ENCODE measurements at places on chromosomes 5 and 9.

GRCh38 chr5:109959652-109960051, 269.9 kb downstream of the MAN2A1 start:
- no peak for DNase-seq

- DNase-seq, result no peak
Measured at GRCh38 chr5:137933491-137933911, 44.2 kb downstream of the PKD2L2 start.

GRCh38 chr9:109910671-109911518, 130.9 kb downstream of the PALM2AKAP2 start:
- DNase-seq, result no peak

GRCh38 chr5:159324986-159325385, 5.3 kb downstream of the IL12B start:
- no peak for DNase-seq

- DNase-seq, result no peak
Measured at GRCh38 chr5:80204808-80205614, 50.8 kb downstream of the SERINC5 start.

DNA sequence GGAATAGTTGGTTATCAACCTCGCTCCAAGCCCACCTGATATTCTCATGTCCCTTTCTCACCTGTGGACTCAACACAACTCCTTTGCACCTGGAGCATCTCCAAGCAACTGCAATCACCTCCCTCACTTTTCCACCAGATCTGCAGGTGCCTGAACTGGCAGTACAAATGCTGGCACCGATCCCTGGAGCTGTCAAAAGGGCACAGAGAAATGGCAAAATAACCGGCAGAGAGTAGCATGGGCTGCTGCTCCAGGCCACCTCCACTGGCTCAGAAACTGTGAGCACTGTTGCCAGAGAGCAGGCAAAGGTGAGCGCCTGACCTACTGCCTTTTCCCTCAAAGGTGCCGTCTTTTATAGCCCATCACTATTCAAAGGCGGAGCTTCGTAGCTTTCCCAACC, 14.7 kb downstream of the EQTN start:
- no peak for DNase-seq

DNA sequence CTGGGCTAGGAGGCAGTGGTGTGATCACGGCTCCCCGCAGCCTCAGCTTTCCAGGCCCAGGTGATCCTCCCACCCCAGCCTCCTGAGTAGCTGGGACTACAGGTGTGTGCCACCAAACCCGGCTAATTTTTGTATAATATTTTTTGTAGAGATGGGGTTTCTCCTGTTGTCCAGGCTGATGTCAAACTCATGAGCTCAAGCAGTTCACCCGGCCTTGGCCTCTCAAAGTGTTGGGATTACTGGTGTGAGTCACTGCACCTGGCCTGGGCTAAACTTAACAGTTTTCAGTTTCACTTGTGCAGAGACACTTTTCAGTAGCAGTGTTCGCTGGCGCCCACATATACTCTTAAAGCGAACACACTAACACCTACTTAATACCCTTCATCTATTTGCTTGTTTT, 205.6 kb upstream of the ZNF608 start:
- DNase-seq, result no peak

DNA sequence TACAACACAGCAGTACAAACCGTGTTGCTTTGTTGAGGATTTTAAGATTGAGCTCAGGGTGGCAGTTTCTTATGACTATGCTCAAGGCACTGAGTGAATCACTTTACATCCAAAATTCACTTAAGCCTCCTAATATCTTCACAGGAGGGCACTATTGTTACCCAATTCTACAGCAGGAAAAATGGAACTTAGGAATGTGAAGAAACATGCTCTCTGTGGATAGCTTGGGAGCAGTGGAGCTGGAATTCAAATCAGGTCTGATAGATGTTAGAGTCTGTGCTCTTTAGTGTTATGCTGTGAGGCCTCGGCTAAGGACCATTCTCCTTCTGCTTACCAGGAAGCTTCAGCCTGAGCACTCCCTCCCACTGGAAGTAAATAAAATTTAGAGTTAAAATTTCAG, 18.7 kb upstream of the HMHB1 start:
- no peak for DNase-seq

DNA sequence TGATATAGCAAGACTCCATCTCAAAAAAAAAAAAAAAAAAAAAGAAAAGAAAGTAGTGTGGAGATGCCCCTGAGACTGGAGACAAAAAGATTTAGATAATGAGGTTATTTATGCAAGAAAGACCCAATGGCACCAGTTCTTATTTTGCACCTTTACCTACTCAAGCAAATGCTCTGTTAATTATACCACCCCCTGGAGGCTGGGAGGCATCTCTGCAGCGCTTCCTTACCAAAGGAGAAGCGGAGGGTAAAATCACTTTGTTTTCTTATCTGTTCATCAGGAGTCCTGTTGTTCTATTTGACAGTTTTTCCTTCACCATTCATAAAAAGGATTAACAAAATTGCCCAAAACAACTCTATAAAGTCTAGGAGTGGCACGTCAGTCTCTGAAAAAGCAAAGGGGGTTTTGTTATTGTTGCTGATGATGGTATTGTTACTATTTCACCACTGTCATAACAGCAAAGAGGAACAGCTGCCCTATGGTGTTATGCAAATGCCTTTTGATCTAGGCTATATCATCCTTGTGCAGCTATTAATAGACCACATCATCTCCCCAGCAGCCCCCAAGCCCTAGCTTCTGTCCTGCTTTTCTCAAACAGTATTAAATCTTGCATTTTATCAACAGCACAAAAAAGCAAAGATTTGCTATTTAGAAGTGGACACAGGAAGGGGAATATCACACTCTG, 174.0 kb downstream of the PALM2AKAP2 start:
- DNase-seq, result no peak

- no peak for DNase-seq
Measured at GRCh38 chr5:2000591-2000990, 117.9 kb upstream of the IRX4 start.

DNA sequence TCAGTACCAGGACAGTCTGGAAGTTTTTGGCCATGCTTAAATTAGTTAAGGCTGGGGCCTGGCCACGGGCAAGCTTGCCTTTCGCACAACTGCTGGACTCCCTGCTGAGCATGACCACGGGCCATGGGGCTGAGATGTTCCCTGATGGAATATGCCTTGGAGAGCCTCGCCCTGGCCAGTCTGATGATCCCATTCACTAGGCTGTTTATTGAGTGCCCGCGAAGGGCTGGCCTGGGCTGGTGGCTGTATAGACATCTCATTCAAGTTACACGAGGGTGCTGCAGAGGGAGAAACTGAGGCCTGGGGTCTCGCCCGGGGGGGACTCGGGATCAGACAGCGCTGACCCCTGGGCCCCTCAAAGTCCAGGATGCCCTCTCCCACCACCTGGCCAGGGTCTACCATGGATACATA, 7.8 kb upstream of the RXRA start:
- no peak for DNase-seq

DNA sequence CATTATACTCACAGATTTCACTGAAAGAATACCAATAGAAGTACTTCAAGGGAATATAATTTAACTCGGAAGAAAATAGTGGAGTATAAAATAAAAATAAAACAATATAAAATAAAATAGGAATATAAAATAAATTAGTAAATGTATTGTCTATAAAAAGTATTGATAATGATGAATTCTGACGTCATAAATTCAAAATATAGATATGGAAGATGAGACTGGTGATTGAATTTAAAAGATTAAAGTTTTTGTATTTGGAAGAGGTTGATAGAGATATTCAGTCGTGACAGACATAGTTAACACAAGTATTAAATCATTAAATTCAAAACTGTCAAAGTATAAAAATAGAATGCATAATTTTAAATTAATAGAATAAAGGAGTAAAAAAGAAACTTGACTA, 964.9 kb upstream of the C9orf72 start:
- no peak for DNase-seq

GRCh38 chr5:109743770-109744212, 54.1 kb downstream of the MAN2A1 start:
- DNase-seq, result no peak

DNA sequence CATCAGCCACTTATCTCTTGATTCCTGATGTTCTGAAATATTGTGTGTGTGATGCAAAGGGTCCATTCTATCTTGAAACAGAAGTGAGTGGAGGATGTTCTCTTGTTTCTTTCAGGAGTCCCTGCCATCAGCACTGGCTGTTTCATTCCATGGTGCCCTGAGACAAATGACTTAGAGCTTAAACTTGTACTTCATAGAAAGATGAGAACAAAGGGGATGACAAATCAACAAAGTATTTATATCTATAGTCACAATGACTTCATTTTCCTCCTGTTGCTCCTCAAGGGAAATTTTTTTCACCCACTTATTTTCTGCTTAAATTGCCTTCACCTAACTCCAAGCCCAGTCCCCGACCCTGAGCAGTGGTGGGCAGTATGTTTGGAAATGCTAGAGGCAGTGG, 171.6 kb downstream of the TARS1 start:
- no peak for DNase-seq

GRCh38 chr9:89442981-89443814, 54.7 kb downstream of the SEMA4D start:
- DNase-seq, result no peak

- no peak for DNase-seq
Measured at GRCh38 chr9:133968966-133969617, 23.0 kb downstream of the VAV2 start.

DNA sequence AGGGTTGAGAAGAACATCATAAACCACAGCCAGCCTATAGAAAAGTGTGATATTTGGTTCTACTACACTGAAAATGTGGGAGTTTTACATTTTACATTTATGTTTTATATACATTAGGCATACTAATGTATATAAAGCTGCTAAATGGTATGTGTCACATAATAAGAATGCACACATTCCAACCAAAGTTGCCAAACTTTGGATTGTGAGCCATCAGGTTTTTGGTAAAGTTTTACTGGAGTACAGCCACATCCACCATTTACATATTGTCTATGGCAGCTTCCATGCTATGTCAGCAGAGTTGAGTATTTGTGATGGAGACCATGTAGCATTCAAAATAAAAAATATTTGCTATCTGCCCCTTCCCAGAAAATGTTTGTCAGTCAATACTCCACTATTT, 23.1 kb upstream of the TARS1 start:
- DNase-seq, result no peak

- no peak for DNase-seq
Measured at GRCh38 chr5:99600952-99601351, 672.1 kb upstream of the CHD1 start.

DNA sequence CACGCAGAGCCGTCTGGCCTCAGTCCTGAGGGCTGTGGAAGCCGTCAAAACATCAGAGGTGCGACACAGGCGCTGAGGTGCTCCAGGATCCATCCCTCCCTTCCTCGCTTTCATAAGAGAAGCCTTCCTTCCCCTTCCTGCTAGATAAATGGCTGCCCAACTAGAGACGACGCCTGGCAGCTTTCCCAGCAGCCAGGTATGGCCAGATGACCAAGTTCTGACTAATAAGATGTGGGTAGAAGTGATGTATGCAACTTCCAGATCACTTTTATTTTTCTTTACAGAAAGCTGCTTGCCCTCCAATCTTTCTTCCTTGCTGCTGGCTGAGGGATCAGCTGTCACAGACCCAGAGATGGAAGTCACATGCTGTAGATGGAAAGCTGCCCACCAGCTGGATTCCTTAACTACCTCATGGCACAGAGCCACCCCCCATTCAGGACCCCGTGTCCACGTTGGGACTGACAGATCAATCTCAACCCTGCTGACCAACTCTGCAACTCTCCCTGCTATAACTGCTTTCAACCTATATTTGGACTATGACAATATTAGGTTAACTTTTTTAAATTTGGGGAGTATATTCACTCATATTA, 8.8 kb downstream of the MAPK9 start:
- DNase-seq, result no peak

GRCh38 chr5:53201746-53202145, 92.2 kb upstream of the MOCS2 start:
- no peak for DNase-seq

- DNase-seq, result no peak
Measured at GRCh38 chr5:25955337-25955736, 1083.0 kb downstream of the CDH9 start.

- DNase-seq, result no peak
Measured at GRCh38 chr9:107016383-107016782, 153.4 kb downstream of the ZNF462 start.

DNA sequence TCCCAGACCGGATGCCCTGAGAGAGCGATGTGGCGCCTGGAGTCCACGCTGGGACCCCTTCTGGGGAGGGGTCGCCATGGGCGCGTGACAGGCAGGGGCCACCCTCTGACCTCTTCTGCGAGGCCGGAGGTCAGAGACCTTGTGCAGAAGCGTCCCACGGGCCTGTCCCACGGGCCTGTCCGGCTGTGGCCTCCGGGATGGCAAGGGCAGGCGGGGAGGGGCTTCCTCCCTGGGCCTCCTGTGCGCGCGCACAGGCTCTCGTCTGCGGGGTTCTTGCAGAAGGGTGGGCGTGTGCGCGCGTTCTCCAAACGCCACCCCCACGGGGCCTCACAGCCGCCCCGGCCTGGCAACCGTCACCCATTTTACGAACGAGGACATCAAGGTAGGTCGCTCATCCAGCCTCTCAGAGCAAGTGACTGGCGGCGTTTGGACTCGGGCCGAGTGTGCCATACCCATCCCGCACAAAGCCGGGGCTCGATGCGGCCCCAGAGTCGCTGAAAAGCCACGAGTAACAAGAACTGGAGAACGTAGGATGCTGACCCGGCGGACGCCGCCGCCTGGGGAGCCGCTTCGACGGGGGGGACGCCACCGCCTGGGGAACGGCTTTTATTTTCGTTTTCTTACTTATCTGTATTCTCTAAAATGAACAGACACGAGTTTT, 897 bp downstream of the AHRR start:
- DNase-seq, result no peak

GRCh38 chr5:135821802-135822201, 12.7 kb upstream of the SLC25A48 start:
- no peak for DNase-seq

DNA sequence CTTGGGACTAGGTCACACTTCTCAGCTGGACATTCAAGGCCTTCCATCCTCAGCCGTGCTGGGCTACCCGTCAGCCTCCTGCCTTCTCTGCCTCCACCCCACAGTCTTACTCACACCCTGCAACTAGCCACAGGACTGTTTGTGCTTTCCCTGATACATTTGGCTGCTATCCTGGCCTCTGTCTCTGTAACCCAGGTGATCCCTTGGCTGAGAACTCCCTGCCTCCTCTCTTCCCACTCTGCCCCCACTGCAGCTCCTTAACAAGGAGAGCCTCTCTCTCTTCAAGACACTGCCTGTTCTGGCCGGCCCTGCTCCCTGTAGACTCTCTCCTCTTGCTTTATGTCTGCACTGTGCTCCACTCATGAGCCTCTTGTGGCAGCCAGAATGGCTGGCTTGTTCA, 120.6 kb downstream of the MSX2 start:
- DNase-seq, result no peak

Measured in stimulated activated CD8-positive, alpha-beta memory T cell treated with anti-CD3 and anti-CD28 coated beads, Interleukin-15, amount 100 ng/mL, for 24 hours (primary cell).